ENCODE measurements at places on chromosomes 3 and 15.
A peak's percentile ranks its signal among the peaks of the same experiment; 100 is the strongest.

DNA sequence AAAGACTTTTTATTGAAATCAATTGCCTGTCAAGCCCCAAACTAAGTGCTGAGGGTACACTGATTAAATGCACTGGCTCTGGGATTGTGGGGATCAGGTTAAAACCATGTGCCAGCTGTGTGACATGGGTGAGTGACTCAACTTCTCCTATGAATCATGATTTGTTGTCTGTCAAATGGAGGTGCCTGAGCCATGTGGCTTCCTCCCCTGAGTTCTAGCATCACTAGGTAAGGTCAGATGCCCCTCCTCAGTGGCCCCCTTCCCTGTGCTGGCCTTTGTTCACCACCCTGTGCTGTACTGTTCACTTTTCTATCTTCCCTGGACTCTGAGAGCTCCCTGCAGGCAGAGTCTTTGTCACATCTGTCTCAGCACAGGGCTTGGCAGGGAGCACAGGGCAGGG, 43.6 kb upstream of the ATP2B2 start:
- no peak for DNase-seq

DNA sequence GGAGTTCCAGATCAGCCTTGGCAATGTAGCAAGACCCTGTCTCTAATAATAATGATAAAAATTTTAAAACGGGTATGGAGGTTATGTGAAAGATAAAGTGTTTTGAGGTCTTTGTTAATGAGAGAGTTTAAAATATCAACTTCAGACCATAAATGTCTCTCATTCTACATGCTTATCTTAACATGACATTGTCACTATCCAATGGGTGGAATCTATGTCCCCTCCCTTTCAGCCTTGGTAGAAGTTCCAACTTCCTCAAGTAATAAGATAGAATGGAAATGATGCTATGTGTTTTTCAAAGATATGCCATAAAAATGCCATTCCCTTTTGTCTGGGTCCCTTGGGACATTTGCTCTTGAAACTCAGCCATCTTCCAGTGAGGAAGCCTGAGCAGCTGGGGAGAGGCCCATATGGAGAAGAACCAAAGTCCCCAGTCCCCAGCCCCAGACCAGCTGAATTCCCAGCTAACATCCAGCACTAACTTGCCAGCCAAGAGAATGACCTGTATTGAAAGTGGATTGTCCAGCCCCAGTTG, 17.0 kb downstream of the RPSA start:
- no peak for DNase-seq

DNA sequence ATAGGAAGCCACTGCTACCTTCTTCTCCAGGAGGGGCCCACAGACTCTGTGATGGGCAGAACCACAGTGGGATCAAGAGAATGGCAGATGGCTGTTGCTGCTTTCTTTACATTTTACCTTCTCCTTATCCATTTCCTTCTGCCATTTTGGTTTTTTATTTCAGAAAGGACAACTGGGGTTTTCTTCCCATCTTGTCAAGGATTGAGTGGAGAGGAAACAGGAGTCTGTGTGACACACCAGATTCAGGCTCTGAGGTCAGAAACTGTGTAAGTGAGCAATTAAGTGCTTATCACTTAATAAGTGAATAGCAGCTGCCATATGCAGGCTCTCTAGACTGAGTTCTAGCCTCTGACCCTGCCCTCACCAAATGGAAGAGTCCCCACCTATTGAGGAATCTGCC, 47.3 kb downstream of the ITGB5 start:
- DNase-seq, result no peak

DNA sequence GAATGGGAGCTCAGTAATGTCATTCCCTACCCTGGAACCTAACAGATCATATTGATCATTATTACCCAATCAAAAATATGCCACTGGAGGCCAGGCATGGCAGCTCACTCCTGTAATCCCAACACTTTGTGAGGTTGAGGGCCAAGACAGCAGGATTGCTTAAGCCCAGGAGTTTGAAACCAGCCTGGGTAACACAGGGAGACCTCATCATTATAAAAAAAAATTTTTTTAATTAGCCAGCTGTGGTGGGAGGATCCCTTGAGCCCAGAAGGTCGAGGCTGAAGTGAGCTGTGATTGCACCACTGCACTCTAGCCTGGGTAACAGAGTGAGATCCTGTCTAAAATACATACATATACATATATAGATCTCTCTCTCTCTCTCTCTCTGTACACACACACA, 10.2 kb downstream of the IGDCC4 start:
- DNase-seq, result peak; percentile 9

- no peak for DNase-seq
These were observed 358.3 kb upstream of the CFAP20DC start for GRCh38 chr3:59408047-59408624.

- DNase-seq, result no peak
These were observed 143.7 kb downstream of the NR2F2 start for GRCh38 chr15:96474231-96474664.

DNA sequence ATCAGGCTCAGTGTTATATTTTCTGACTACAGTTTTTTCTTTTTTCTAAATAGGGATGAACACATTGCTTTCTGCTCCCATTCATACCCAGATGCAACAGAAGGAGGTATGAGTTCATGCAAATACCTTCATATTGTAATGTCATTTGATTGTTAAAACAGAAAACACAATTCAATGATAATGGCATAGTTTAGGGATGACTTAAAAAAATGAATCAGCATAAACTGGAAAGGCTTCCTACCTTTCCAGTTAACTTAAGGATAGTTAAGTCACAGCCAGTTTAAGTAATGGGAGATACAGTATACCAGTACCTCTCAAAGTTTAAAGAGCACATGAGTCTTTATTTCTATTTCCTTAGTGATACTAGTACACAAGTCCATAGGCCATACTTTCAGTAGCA, 24.9 kb downstream of the KNL1 start:
- no peak for DNase-seq

DNA sequence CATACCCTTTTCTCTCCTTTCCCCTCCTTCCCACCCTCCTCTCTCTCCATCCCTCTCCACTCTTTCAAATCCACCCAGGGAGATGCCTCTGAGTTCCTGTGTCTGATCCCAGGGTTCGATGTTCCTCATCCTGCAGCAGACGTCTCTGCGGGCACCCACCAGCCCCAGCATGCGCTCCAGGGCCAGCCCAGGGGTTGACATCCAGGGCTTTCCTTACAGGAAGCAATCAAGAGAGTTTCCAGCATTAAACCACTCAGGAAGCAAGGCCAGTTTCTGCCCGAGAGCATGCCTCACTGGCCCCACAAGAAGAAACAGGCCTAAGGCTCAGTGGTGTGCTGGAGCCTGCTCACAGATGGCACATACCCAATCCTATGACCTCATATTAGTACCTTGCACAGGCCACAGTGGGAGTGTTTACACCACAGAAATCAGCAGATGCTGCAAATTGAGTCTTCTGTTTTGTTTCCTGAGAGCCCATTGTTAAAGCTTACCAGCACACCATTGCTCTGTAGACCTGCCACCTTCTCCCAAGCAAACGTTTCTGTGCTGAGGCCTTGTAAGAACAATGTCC, 13.2 kb downstream of the SLC6A1 start:
- peak; percentile 27 for DNase-seq

DNA sequence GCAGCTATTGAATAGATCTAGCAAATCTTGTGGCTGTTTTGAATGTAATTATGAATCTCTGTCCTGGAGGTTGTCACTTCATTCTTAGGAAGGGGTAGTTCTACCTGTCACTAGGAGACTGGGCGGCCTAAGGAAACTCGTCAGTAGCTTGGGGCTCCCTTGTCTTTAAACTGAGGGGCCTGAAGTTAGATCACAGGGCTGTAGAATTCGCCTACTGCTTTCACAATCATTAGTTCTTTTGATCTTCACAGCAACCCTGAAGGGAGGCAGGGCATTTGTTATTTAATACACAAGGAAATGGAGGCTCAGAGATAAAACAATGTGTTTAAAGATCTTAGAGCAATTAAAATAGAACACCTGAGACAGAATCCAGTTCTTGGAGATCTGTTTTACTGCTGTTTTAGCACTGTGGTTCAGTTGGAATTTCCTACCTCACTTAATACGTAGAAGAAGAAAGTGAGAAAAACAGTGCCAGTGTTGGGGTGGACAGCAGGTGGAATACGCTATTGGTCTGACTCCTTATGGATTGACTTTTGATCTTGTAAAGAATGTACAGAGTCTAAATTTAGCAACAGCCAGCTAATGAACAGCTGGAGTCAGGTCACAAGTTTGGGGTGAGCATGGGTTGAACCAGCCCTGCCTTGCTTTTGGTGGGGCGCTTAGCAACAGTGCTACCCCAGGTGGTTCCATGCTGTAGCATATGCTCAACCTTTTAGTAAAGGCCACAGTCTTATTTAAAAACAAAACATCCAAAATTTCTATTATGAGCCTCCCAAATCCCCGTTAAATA, 71.4 kb upstream of the BHLHE40 start:
- DNase-seq, result no peak

GRCh38 chr3:81696090-81696489, 65.4 kb downstream of the GBE1 start:
- DNase-seq, result no peak

DNA sequence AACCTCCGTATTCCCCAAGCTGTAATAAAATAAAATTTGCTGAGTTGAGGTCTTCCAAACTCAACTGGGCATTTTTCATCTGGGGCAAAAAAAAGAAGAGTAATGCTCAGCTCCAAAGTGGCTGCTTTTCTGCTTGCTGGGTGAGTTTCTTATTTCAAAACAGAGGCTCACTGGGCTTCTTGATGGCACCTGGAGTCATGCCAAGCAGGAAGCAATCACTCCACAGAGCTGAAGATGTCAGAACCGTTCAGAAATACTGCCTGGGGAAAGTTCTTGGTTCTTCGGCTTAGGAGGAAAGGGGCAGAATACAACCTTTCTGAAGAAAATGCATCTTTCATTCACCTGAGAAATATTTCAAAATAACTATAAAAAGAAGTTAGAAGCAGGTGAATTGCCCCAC, 4.1 kb downstream of the CCR9 start:
- no peak for DNase-seq

DNA sequence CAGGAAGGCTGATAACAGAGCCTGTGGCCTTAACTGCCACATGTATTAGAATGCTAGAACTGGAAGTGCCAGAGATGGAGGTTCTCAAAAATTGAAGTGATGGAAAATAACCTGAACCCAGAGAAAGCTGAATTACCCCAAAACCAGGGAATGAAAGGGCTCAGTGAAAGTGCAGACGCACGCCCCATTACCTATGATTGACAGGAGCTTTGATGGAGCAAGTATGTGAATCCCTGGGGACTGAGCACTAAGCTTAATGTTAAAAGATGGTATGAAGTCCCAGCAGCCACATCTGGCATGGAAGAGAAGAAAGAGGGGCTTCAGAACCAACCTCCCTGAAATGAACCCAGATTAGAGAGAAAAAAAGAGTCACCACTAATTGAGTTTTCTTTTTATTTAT, 118.4 kb upstream of the FHIT start:
- no peak for DNase-seq

DNA sequence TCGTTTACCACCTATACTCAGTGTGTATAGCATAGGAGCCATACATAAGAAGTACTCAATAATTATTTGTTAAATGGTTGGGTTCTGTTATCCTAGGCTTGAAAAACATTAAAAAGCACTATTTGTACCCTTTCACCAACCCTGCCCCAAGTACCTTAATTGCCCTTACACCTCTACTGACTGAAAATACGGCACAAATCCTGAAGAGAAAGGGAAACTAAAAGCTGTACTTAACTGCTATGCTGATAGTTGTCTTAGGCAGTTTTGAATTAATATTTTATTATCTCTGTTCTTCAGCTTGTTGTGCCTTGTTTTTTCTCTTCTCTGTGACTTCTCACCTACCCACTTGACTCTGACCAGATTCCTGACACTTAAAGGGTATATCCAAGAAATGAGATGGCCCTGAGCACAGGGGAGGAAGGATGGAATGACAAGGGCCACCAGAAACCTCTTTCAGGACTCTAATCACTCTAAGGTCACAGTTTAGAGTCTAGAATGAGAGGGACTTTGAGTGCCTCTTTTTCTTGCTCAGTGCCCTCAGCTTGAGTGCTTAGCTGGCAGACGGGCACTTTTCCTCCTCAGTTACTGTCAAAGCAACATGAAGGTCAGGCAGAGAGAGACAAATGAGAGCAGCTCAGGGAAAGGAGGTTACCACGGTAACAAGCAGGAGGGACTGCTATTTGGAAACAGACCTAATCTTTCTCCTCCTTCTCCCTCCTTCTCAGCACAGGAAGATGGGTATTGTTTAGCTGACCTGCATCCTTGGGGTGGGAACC, 136.5 kb downstream of the ZNF609 start:
- peak; percentile 51 for DNase-seq

- no peak for DNase-seq
These were observed 964 bp downstream of the SLC25A20 start for GRCh38 chr3:48897460-48898376.

- no peak for DNase-seq
These were observed 190.7 kb downstream of the CD47 start for GRCh38 chr3:107899990-107900651.

DNA sequence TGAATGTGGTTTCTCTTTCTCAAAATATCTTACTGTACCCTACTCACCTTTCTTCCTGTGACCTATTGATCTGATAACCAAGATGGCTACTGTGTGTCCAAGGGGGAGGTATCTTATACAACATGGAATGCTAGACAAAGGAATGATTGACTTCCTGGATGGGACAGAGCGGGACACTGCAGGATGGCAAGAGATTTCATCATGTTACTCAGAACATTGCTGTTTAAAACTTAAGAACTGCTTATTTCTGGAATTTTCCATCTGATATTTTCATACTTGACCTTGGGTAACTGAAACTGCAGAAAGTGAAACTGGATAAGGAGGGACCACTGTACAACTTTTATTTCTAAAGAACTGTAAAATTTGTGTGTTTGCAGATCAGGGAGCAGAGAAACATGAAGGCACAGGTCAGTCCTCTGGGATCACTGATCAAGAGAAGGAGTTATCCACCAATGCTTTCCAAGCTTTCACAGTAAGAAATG, 18.5 kb downstream of the CNOT10 start:
- DNase-seq, result no peak

DNA sequence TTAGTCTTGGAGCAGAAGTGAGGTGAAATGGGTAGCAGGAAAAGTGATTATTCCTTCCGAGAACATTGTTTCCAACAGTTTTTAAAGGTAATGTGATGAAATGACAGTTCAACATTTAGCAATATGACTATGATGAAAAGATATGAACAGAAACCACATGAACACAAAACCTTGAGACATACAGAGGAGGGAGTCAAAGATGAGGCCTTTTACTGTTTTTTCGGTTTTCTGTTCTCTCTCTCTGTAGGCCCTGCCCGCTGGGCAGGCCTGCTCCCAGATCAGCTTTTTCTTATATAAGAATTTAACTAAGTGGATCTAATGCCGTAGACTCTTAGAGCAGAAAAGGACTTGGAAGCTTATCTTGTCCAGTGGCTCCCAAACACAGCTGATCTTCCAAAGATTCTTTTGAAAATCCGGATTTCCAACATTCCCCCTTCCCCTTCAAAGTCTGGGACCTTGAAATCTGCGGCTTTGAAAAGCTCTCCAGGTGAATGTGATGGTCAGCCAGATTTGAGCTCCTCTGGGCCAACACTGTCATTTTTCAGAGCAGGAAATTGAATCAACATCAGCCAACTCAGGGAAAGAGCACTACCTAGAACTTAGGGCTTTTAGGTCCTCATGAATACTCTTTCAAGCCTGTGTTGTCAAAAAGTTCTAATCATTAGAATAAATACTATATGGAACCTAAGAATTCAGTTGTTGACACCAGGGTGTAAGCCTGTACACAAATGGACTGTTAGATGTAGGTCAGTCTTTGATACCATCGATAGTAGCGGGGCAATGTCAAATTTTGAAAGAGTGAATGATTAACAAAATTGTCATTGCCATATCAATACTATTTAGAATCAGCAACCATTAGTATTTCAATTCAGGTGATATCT, 372.7 kb downstream of the SHQ1 start:
- DNase-seq, result no peak

GRCh38 chr3:123424321-123424998, 24.4 kb downstream of the ADCY5 start:
- no peak for DNase-seq

GRCh38 chr3:17143893-17144664, 259.3 kb downstream of the PLCL2 start:
- DNase-seq, result no peak

Data from NCI-H1694 treated with DMSO at 0.1 percent for 48 hours (cell line).